ENCODE measurements at places on chromosomes 16 and 17.

GRCh38 chr17:8631554-8631877, 991 bp upstream of the MYH10 start:
- DNase-seq = no peak

DNA sequence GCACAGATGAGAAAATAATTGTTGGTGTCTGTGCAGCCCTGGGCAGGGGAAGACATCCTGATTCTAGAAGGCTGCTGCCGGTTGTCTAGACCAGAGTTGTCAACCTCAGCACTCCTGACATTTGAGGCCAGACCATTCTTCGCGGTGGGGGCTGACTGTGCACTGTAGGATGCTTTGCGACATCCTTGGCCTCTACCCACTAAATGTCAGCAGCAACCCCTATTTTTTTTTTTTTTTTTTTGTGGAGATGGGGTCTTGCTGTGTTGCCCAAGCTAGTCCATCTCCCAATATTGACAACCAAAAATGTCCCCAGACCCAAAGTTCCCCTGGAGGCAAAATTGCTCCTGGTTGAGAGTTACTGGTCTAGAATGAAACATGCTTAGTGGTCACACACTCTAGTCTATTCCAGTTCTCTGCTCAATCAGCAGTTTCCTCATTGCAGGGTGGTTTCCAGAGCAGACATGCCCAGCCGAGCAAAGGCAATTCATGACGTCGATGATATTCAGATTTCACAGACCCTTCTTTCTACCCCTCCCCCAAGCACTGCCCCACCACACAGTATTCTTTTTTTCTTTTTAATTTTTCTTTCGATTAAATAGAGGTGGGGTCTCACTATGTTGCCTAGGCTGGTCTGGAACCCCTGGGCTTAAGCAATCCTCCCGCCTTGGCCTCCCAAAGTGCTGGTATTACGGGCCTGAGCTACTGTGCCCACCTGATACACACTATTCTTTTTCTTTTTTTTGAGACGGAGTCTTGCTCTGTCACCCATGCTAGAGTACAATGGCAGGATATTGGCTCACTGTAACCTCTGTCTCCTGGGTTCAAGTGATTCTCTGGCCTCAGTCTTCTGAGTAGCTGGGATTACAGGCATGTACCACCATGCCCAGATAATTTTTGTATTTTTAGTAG, 9.0 kb downstream of the C17orf99 start:
- no peak for DNase-seq

DNA sequence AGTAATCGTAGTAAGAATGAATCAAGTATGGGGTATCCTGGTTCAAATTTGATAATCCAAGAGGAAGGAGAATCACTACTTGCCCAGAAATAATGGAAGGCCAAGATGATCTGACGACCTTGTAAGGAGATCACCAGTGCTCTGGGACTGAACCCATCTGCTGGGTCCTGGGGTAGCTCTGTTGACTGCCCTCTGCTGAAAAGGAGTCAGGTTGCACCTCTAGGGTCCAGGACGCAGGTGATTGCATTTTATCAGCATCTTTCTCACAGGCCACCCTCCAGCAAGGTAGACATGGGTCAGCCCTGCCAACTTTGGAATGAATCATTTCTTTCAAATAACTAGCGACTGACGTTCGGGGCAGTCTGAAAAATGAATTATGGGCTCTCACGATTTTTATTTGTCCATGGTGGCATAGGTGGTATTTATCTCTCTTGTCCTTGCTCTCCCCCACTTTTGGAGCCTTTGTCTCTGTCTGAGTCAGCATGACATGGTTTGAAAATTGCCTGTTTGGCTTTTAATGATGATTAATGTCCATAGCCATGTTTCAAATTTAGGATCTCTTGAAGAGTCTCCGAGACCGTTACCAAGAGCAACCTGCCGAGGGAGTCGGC, 163.7 kb downstream of the MSI2 start:
- no peak for DNase-seq

DNA sequence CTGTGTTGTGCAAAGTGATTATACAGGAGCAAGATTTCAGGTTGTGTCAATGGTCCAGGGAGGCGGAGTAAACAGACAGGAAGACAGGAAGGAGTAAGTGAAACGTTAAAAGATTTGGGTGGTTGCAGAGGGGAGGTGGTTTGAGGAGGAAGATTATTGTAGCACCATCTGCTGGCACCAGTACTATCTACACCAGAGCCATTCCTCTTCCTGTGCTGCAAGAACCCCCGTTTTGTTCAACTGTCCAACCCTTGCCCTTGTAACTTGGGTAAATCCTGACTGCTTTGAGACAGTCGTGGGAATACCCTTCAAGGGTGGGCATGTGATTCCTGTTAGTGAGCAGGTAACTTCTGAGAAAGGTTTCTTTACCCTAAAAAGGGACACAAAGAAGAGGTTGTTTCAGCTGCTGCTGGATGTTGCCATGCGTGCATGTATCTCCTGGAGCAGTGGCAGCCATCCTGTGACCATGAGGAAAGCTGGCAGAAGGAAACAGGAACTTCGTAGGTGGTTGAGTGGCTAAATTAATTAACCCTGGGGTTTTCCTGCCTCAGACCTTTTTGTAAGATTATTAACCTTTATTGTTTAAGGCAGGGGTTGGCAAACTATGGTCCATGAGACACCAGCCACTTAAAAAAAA, 124.1 kb downstream of the PRKCA start:
- DNase-seq = no peak

GRCh38 chr17:68511671-68512246, 471 bp upstream of the PRKAR1A start:
- DNase-seq = peak; percentile 93

DNA sequence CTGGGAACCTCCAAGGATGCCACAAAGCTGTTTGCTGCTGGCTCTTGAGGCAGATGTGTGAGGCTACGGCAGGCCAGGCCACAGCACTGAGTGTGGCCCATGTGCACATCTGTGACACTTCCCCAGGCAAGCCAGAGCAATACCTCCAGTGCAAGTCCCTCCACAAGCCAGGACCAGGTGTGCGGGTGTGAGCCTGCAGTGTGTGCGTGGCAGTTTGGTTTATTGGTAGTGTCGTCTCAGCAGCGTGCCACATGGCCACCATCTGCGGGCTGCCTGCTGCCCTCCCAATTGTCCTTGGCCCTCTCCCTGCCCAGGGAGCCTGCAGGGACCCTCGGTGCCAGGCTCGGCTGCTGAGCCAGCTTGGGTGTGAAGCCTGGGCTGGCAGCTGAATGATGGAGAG, 9.9 kb upstream of the SREBF1 start:
- DNase-seq = no peak

GRCh38 chr17:77285594-77286390, 145.0 kb downstream of the SEC14L1 start:
- no peak for DNase-seq

Measured in right hindlimb (tissue), 1 donor.